ACHN (cell line): ENCODE measurements at places on chromosomes 7 and 10.

DNA sequence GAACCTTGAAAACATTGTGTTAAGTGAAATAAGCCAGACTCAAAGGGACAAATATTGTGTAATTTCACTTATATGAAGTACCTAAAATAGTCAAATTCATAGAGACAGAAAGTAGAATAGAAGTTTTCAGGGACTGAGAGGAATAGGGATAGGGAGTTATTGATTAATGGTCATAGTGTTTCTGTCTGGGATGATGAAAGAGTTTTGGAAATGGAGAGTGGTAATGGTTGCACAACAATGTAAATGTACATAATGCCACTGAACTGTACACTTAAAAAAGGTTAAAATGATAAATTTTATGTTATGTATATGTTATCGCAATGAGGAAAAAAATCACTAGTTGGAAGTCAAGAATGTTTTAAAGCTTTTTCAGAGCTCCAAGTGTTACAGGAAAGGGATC is 33.5 kb upstream of the IMMP2L start:
- DNase-seq: no peak

DNA sequence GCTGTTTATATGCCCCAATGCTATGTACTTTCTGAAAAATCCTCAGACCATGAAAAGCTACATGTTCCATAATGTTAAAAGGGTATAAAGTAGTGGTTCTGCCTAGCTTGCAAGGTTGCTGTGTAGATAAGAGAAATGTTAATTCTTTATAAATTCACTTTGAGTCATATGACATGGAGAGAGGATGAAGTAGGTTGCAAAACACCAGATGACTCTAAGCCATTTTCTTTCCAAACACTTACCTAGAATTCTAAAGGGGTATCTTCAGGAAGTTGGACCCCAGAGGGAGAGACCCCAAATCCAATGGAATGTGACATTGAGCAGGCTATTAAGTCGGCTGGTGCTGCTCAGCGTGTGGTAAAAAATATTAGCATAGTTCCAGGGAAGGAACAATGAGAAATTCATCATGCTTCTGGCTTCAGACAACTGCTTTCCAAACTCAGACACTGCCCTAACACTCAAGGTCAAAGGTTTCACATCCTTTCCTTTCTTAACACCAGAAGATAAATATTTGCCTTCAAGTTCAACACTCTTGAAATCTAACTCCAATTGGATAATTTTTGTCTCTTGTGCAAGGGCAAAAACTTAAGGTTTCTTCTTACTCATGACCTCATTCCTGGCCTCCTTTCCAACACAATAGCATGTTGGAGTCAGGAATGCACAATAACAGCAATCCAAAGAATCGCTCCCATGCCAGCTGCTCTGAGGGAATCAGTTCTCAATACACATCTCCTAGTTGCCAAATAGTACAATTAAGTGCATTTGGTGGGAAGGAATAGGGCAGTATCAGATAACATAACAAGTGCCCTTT is 100.7 kb upstream of the AFAP1L2 start:
- DNase-seq: no peak

- DNase-seq: no peak
These were observed 72.6 kb downstream of the FOXL3 start for GRCh38 chr7:362402-363096.

GRCh38 chr10:110868981-110869380 is 2.7 kb upstream of the PDCD4 start:
- no peak for DNase-seq

DNA sequence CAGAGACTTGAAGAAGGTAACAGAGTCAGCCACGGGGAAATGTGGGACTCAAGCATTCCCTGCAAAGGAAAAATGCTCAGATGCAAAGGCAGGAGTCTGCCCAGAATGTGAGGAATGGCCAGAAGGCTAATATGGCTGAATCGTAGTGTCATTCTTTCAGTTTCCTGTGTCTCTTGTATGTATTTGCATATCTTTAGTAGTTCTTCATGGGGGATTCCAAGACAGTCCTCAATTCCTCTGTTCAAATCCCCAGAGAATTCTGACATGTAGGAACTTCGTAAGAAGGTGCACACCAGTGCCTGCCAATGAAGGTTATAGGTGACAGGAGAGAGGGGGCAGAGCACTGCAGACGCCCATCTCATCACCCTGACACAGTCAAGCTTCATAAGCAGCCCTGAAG is 154.4 kb downstream of the CACNB2 start:
- no peak for DNase-seq

- DNase-seq: no peak
These were observed 1392.4 kb upstream of the CELF2 start for GRCh38 chr10:9625304-9625703.

GRCh38 chr7:66359656-66360211 is 154.6 kb downstream of the TPST1 start:
- DNase-seq: no peak

DNA sequence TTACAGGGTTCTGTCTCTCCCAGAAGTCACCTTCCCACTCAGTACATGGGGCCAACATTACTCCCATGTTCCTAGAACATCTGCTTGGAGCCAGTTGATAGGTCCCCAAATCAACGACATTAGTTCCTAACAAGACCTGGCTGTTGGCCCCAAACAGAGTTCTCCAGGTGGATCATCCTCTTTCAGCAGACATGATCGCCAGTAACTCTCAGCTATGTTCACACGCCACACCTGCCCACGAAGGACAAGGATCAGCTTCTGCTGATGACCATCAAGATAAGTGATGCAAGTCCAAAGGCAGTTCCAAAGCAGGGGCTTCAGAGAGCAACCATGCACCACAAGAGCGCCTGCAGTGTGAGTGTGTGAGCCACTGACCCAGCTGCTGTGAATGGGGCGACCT is 11.0 kb downstream of the ZNF777 start:
- DNase-seq: no peak
